ENCODE measurements at places on chromosomes 1 and 21.

- no peak for ATAC-seq
These were observed 44.4 kb upstream of the ANGPTL7 start for GRCh38 chr1:11144570-11145256.

DNA sequence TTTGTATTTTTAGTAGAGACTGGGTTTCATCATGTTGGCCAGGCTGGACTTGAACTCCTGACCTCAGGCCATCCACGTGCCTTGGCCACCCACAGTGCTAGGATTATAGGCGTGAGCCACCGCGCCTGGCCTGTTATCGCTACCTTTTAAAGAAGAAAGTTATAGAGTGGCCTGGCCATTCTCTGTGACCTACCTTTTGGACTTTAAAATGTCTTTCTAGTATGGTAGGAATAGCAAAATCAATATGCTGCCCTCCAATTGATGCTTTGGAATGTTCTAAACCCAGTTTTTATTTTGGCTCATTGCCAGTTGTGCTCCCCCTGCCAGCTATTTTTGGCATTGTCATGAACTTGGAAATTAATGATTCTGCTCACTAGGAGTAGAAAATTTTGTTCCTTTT lies 19.9 kb downstream of the HIPK1 start:
- ATAC-seq = no peak

DNA sequence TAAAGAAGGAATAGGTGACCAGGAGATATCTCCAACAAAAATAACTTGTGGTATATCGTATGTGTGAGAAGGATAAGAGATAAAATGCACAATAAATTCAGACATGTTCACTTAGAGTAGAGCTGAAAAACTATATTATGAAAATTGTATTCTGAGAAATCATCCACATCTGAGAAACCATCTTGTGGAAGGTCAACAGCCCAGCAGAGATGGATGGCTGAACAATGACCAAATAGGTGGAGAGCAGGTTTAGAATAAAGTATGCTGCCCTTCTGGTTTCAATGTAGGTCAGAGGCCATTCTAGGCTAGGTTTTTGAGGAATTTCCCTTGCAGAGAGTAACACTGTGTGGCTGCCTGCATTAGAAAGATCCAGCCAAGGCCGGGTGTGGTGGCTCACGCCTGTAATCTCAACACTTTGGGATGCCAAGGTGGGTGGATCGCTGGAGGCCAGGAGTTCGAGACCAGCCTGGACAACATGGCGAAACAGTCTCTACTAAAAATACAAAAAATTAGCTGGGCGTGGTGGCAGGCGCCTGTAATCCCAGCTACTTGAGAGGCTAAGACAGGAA lies 8.8 kb upstream of the UAP1 start:
- no peak for ATAC-seq

GRCh38 chr1:148372731-148373130 lies 110.4 kb downstream of the PPIAL4G start:
- no peak for ATAC-seq

GRCh38 chr1:1335792-1336248 lies 4.7 kb downstream of the TAS1R3 start:
- no peak for ATAC-seq

- ATAC-seq = peak; percentile 35
These were observed 17.1 kb downstream of the SLAMF7 start for GRCh38 chr1:160755911-160756848.

DNA sequence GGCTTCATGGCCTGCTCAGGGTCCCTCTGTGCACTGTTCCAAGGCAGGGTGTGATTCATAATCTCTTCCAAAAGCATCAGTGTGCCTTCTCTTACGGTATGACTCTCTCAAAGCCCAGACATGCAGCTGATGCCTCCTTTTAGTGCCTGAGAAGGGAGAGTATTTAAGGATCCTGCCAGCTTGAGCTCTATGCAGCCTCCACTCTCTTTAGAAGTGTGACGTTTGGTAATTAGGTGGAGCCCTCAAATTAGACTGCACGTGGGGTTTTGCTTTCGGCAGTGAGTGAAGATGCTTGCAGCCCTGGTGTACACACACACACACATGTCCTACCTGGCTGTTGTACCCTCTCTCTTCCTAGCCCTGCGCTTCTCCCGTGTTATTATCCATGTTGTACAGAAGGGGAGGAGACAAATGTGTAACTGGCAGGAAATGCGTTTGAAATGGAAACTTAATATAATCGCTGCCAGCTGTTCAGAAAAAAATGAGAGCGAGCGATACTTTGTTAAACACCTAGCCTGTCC lies 2.6 kb upstream of the C1orf174 start:
- ATAC-seq = no peak

DNA sequence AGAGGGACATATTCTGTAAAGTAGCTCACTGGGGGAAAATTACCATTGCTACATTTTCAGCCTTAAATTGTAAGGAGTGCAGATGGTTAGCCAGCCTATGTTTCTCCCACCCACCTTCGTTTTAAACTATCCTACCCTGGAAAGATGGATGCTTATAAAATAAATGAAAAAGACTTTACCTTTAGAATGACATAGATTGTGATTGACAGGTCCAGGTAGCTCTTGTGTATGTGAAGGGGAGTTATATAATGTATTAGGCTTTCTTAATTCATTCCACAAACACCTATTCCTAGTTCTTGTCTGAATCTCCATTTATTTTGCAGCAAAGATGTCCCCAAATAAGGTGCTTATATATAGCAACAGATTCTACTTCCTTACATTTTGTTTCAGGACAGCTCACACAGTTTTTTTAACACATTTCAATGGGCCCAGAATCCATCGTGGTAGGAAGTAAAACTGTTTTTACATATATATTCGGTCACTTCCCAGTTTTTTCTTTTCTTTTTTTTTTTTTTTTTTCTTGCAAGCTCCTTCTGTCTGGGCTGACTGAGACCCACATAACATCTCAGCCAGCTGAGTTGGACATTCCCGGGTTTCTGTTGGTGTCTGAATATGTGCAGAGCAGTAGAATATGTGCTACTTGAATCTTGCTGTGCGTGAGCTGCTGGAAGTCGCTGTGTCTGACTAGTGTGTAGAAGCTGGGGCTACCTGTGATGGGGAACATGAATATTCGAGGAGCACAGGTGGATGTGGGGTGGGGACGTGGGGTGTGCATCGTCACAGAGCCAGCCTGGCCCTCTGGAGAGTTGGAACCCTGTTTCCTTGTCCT lies 27.8 kb downstream of the UCK2 start:
- no peak for ATAC-seq

GRCh38 chr1:198780376-198780775 lies 141.5 kb downstream of the PTPRC start:
- ATAC-seq = no peak

DNA sequence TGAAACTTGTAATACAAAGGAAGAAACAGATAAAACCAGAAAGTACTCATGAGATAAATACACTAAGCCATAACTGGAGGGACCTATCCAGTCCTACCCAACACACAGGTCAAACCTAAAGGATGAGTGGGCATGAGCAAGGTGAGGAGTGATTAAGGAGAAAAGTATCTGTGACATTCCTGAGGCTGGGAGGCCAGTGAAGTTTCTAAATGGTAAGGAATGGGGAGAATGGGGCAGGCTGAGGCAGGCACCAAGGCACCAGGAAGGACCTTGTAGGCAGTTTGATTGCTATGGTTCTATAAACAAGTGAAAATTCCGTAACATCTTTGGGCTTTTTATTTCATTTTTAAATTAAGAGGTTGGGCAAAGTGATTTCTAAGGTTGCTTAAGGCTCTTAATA lies 10.4 kb downstream of the DDX59 start:
- ATAC-seq = no peak

DNA sequence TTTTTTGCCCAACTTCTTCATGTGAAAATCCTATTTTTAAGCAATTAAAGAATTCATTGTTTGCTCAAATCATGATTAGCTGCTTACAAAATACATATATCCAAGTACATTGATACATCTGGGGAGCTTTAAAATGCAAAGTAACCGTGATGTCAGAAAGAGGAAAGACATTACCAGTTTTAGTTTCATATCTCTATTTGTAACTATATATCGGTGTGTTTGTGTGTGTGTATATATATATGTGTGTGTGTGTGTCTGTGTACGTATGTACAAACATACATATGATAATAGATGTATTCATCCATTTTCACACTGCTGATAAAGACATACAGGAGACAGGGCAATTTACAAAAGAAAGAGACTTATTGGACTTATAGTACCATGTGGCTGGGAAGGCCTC lies 310.1 kb downstream of the DPYD start:
- no peak for ATAC-seq

DNA sequence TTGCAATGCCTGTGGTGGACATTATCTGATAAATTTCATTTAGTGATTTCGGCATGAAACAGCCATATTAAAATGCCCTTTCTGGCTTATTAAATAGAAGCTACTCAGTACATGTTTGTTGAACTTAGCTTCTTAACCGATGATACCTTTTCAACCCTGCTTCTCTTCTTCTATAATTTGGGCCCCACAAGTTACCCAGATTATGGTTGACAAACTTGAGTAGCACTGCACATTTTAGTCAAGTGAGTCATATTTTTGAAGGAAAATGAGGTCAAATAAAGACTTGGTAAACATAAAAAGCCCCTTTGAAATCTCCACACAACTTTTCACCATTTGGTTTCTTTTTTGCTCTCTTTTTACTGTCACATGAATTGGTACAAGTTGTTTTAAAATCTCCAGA lies 33.8 kb downstream of the GIPC2 start:
- no peak for ATAC-seq

DNA sequence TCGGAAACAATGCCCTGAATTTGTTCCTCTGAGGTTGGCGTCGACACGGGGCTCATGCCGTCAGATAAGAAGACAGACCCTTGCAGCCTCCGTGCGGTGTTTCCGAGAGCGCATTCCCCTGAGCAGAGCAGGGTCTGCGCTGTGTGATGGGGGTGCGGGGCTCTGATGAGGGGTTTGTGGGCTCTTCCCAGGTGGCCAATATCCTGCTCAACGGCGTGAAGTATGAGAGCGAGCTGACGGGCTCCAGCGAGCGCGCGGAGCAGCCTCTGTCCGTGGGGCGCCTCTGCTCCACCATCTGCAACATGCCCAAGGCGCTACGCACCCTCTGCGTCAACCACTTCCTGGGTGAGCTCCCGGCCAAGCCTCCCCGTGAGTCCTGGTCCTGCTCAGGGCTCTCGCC lies 17.3 kb downstream of the SLC45A1 start:
- ATAC-seq = no peak
